Left cardiac atrium (tissue), 4 donors: ENCODE measurements at places on chromosomes 3 and 15.

DNA sequence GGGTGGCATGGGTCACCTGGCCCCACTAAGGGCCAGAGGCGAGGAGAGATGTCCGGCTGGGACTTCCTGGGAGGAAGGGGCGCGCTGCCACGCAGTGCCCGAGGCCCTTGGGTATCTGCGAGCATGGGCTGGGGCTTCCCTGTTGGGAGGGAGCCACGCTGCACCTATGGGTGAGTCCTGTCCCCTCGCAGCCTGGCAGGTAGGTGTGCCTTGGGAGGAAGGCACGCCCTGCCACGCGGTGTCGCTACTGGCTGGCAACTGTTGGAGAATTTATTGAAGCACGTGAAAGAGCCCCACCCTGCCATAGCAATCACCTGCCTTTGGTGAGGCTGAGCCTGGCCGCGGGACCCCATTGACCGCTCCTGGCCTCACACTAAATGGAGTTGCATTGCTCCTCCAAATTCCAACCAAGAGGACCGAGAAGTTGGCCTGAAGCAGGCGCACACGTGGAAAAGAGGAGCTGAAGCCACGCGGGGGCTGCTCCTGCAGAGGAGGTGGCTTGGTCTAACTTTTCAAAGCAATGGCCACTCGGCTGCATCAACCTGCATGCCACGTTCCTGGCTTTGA is 134.2 kb downstream of the TJP1 start:
- DNase-seq, result no peak

GRCh38 chr3:186517218-186517617 is 27.0 kb downstream of the CRYGS start:
- no peak for DNase-seq

DNA sequence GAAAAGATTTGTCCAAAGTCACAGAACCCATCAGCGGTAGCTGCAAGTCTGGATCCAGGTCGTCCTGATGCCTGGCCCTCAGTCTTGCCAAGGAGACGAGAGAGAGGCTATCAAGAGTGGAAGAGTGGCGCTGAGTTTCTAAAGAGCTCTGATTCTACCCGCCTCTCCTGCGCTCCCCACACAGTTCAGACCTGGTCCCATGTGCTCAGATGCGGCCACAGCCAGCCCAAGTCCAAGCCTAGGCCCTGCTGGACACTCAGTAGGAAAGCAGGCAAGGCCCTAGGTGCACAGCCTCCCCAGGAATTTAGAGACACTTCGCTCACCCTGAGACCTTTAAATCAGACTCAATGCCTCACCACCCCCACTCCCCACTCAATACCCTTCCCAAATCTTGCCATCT is 32.4 kb downstream of the CCDC12 start:
- DNase-seq, result peak; percentile 25

- no peak for DNase-seq
Measured at GRCh38 chr15:34064438-34064837, 25.4 kb upstream of the AVEN start.
